Skin of body (tissue), 3 donors: ENCODE measurements at places on chromosomes 2 and 18. TPM values are rescaled to one million over a fixed set of nuclear protein-coding genes. Genes with fewer than 3 reads are reported as not detected.

The HDLBP gene
- total RNA-seq: 504 TPM

The PSMA8 gene
- total RNA-seq: not detected

The CDCA7 gene
- total RNA-seq: 11.4 TPM

The KIF1A gene
- 0.89 TPM for total RNA-seq

The DYNAP gene
- total RNA-seq: 0.10 TPM

The UGT1A5 gene
- total RNA-seq: not detected

The CYRIA gene
- total RNA-seq: 9.3 TPM

The CABYR gene
- 2.9 TPM for total RNA-seq

The DUSP2 gene
- 59.4 TPM for total RNA-seq

The FAHD2B gene
- total RNA-seq: 10.1 TPM

The TTC21B gene
- total RNA-seq: 55.2 TPM

The LDLRAD4 gene
- 28.2 TPM for total RNA-seq

DNA sequence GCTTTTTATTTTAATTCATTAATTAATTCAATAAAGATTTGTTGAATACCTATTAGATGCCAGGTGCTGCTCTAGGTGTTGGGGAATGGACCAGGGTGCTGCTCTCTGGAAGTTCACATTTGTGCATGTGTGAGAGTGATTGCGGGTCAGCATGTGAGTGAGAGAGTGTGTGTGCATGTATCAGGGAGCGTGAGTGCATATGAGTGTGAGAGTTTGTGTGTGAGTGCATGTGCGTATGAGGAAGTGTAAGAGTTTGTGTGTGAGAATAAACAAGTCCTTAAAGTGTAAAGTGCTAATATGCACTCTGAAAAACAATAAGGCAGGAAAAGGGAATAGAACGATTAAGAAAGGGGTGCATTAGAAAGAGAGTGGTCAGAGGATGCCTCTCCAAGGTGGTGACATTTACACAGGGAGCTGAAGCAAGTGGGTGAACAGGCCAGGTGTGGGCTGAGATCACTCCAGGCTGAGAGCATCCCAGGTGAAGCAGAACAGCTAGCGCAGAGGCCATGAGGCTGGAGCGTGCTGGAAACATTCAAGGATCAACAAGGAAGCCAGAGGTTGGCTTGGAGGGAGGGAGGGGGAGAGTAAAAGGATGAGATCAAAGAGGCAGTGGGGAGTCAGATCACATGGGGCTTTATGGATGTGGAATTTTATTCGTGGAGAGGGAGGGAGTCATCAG, 50.5 kb upstream of the SLC1A4 start:
- DNase-seq: no peak

GRCh38 chr2:143209570-143210445, 80.6 kb downstream of the ARHGAP15 start:
- DNase-seq: no peak

- no peak for DNase-seq
Measured at GRCh38 chr18:64436111-64436510, 287.2 kb upstream of the LINC00305 start.

DNA sequence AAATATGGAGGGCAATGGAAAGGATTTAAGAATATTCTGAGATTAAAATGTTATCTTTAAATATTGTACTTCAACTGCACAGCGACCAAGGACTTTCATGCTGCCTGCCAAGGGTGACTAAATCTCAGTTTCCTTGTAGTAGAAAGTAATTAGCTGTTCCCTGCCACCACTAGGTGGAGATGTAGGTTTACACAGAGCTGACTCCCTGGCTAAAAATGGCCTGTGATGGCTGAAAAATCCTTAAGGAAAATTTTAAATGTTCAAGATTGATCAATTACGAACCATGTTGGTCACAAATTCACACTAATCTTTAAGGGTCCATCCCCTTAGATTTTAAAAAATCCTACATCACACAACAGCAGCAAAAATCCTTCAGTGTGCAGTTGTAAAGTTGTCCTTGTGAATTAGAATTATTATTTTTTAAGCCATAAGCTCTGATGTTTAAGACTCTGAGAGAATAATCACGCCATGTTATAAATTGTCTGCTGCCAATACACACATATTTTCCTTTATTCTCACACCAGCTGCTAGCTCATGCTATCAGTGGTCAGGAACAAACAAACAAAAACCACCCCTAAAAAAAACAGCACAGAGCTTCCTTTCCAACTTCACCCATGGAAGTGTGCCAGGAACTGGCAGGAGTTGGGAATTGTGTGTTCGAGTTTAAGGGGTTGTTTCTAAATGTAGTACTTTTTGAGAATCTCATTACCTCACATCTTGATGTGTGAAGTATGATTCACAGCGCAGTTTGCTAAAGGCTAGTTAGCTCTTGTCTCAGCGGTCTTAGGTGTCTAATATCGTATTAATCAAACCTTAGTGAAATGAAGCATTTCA, 399.8 kb downstream of the TMEM182 start:
- peak; percentile 53 for DNase-seq

DNA sequence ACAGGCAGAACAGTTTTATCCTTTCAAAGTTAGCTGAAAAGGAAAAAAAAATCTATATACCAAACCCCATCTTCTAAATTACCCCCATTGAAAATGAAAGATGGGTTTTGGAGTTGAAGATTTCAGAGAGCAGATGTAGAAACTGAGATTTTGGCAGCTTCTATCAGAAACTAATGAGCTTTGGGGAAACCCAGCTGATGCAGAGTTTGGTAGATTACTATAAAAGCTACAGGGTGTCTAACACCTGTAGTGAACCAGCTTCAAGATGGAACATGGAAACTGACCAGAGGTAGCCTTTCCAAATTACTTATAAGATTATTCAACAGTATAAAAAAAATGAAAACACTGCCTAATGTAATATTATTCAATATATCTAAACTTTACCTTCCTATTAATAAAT, 583.1 kb downstream of the XIRP2 start:
- DNase-seq: no peak

DNA sequence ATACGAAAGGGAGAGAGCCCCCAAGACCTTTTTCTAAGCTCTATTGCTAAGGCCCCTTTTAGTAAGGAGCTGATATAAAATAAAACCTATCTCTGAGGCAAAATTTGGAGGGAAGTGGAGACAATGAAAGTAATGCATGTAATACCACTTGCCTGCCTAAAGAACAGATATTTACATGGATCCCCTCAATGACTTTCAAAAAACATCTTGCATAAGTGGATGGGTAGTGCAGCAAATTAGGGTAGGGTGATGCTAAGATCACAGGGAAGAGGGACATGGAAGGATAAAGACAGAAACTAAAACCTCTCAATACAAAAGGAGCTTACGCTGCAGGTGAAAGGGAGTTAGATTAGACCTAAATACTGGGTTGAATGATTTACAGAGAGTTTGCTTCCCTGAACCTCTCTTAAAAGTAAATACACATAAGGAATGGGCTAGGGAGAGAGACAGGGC, 1.1 kb downstream of the ZNF513 start:
- no peak for DNase-seq

DNA sequence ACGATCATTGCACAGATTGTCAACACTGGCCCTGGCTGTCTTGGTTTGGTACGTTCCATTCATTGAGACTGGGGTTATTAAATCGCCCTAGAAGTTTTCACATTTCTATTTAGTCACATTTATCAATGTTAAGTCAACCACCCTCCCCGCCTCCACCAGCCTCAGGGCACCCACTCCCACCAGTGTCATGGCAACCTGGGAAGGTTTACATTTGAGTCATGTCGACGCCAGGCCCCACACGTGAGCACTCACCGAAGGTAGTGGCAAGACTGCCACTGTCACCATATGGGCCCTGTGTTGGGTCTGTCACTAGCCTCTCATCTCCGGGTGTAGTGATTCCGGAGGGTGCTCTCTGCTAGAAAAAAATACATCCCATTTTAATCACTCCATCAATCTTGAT, 194.2 kb downstream of the TWIST2 start:
- DNase-seq: no peak

DNA sequence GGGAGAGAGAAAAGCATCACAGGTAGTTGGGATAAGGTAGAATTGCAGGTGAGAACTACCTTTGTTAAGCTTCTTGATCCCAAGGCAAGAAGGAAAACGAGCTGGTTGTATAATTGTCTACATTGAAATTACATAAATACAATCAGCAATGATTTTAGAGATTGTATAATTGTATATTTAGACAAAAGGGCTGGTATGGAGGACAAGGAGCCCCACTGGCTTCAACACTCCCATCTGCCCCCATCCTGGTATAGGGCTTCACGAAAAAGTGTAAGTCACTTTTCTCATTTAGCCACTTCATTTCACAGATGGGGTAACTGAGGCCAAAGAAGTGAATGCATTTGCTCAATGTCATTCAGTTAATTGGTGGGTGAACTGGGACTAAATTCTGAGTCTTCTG, 103.3 kb downstream of the MYCN start:
- DNase-seq: no peak

- DNase-seq: no peak
Measured at GRCh38 chr2:26670931-26671460, 21.5 kb upstream of the KCNK3 start.

- no peak for DNase-seq
Measured at GRCh38 chr18:23458830-23459529, 5.9 kb downstream of the RIOK3 start.

- no peak for DNase-seq
Measured at GRCh38 chr2:120140866-120141265, 82.3 kb downstream of the TMEM185B start.

- peak; percentile 63 for DNase-seq
Measured at GRCh38 chr2:43026426-43027096, 199.8 kb downstream of the ZFP36L2 start.

- DNase-seq: peak; percentile 49
Measured at GRCh38 chr2:85433511-85434089, 15.1 kb downstream of the SH2D6 start.

- no peak for DNase-seq
Measured at GRCh38 chr2:120384486-120385354, 38.8 kb downstream of the INHBB start.

GRCh38 chr18:50042611-50043010, 152.3 kb downstream of the MYO5B start:
- DNase-seq: no peak

- no peak for DNase-seq
Measured at GRCh38 chr2:67037655-67038054, 359.5 kb upstream of the ETAA1 start.

- no peak for DNase-seq
Measured at GRCh38 chr2:10435820-10436204, 12.3 kb downstream of the ODC1 start.

DNA sequence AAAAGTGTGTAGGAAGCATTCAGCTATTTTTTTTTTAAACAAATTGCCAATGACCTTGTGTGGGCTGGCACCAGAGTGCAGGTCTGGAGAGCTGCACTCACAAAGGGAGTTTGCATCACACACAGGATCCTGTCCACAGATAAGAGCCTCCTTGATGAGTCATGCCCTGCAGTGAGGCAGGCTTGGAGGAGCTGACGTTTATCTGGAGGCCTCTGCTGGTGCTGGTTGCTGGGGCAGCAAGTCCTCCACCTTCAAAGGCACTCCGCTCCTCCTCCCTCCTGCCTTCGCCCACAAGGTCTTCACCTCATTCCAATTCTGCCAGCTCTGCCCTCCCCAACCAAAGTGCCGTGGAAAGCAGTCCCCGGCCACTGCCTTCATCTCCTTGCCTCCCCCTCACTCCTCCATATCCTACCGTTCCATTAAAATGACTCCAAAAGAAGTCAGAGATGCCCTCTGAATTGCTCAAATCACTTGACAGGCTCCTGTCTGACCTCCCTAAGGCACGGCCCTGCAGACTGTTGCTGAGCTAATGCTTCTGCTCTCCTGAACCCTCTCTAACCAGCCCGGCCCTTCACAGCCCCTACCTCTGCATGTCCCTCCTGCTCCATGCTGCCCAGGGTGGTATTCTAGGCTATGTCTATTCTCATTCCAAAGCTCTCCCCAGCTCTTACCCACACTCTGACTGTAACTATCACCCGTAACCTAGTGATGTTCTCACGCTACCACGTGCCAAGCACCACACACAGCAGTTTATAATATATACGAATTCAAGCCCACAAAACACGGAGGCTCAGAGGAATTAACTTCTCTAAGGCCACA, 30.9 kb downstream of the LONRF2 start:
- no peak for DNase-seq

GRCh38 chr2:74502720-74503505, 3.5 kb upstream of the LBX2 start:
- DNase-seq: peak; percentile 21

- DNase-seq: no peak
Measured at GRCh38 chr2:152370783-152371182, 35.8 kb downstream of the FMNL2 start.

- no peak for DNase-seq
Measured at GRCh38 chr2:121717529-121717928, 19.1 kb downstream of the NIFK start.

- DNase-seq: no peak
Measured at GRCh38 chr18:62637807-62638687, 77.3 kb upstream of the PHLPP1 start.

GRCh38 chr18:50297621-50298442, 10.3 kb upstream of the CXXC1 start:
- peak; percentile 28 for DNase-seq

DNA sequence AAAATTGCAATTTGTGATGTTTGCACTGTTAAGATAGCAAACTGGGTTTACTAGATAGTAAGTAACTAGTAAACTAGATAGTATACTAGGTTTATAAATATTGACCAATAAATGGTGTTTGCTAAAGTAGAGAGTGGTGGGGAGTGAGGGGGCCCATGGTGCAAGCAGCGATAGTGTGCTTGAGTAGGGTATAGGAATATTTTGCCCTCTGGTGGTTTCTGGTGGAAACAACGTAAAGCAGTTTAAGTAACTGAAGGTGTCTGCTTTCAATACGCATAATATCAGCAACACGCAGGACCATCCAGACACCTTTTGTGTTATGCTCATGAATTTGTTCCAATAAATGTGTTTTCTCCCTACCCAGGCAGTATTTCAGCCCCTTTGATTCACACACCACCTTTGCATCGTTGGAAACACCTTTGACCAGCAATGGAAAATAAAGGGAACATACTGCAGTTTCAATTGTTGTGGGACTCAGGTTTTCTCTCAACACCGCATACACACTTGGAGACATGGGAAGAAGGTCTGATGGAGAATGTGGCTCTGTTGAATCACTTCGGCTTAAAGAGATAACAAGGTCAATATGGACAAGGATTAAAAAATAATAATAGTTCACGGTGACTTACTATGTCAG, 16.7 kb upstream of the STAT1 start:
- DNase-seq: no peak

GRCh38 chr2:65349863-65350262, 82.5 kb downstream of the SPRED2 start:
- peak; percentile 84 for DNase-seq

- DNase-seq: no peak
Measured at GRCh38 chr2:240388471-240389301, 46.8 kb upstream of the GPC1 start.

DNA sequence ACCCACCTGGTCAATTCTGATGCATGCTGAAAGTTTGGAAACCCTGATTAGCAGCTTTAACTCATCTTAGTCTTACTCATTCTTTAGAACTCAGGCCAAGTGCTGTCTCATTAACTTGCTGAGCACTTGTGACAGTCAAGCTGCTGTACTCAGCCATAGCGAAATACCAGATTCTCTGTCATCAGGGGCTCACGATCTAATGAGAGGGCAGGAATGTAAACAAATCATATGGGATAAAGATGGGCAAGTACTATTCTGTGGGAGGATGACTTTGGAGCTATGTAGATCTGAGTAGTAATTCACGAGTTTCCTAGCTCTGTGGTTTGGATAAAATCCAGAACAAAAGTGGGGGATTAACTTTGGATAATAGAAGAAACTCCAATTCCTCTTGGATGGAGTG, 376.6 kb downstream of the HRH4 start:
- peak; percentile 82 for DNase-seq
